ENCODE measurements at places on chromosomes 2 and 18. TPM values are rescaled to one million over a fixed set of nuclear protein-coding genes. Genes with fewer than 3 reads are reported as not detected.

Gene UNC80
- total RNA-seq, result not detected

Gene PARD6G
- 0.99 TPM for total RNA-seq

Gene IL1F10
- total RNA-seq, result not detected

Gene DCTN1
- 172 TPM for total RNA-seq

Gene ZNF396
- 0.53 TPM for total RNA-seq

Gene CDKL4
- 0.59 TPM for total RNA-seq

Gene IL36B
- not detected for total RNA-seq

Gene LAMA3
- total RNA-seq, result 4.7 TPM

Gene PPP4R3B
- 46.6 TPM for total RNA-seq

Gene CRYGD
- not detected for total RNA-seq

Gene GULP1
- 32.2 TPM for total RNA-seq

Gene ACADL
- total RNA-seq, result not detected

Gene TTL
- 69.3 TPM for total RNA-seq

Gene MROH2A
- not detected for total RNA-seq

All from pulmonary artery endothelial cell (primary cell).